NCI-H446 treated with DMSO at 0.1 percent for 48 hours (cell line): ENCODE measurements at places on chromosomes 3 and 15.

DNA sequence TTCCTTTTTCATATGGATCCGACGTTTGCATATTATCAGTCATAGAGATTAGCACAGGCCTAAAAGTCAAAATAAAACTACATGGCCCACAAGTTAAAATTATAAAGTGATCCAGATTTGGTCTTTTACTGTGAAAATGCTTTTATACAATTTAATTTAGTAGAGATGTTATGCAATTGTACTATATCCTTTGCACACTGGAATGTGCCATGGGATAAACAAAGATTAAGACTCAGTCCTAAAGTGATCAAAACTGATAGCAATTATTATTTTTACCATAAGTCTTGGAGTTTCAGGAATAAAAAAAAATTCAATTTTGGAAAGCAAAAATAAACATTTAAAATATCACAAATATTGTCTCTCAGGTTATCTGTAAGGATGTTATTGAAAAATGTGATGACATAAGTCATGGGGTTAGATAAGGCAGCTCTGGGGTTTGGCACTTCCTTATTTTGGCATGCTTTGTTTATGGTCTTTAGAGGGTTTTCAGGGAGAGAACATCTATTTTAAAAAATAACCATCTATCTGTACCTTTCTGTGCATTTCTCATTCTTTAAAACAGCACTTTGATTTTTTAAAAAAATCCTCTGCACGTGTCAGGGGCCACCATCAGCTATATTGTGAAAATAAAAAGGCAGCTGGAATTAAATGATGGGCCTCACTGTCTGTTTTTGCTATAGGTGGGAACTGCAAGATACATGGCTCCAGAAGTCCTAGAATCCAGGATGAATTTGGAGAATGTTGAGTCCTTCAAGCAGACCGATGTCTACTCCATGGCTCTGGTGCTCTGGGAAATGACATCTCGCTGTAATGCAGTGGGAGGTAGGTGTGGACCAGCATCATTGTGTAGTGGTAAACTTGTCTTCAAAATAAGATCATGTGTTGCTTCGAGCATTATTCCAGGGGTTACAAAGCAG, 67.3 kb downstream of the TGFBR2 start:
- DNase-seq: no peak

GRCh38 chr3:152943645-152944044, 108.7 kb downstream of the P2RY1 start:
- no peak for DNase-seq

GRCh38 chr15:100733101-100733842, 130.9 kb downstream of the ASB7 start:
- no peak for DNase-seq

GRCh38 chr15:68580883-68581155, 2.0 kb downstream of the CORO2B start:
- no peak for DNase-seq

DNA sequence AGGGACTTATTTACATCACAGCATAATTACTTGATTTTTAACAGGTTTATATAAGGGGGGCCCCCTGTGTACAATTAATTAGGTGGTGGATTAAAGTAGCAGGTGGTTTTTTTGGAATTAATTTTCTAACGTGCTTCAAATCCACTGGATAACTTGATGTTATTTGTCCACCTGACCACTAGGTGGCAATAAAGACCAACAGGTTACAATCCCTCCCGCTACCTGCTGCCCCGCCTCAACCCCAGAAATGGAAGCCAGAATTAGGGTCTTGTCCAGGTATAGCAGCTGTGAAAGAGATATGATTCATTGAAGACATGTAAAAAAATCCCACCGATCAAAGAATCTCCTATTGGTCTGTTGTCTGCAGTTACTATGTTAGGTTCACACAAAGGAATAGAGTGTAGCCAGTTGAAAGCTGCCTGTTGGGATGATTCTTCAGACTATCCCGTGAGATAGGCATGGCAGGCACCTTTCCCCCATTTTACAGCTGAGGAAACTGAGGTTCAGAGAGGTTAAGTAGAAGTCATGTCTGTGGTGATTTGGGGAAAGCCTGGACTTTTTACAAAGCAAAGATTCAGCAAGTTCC, 44.0 kb downstream of the MFSD1 start:
- DNase-seq: peak; percentile 4

DNA sequence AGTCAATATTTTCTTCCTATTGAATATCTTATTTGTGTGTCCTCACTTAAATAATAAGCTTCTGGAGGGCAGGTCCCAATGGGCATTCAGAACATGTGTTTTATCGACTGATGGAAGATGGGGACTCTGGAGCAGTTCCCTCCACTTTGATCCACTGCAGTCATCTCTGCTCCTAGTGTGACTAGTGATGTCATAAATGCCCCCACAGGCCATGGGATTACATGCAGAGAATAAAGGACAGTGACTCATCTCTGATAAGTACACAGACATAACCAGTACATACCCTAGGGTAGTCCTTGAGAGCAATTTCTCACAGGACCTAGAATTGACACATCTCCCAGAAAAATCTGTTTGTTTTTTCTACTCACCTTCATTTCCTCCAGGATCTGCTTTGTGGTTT, 49.4 kb upstream of the FMN1 start:
- no peak for DNase-seq

- peak; percentile 54 for DNase-seq
Observed at GRCh38 chr15:43370975-43371974, at the start of the genes TUBGCP4 and ZSCAN29. Gene TUBGCP4 (plus strand): TSS chr15:43371101. CDS start chr15:43371355, 254 bp downstream. Gene ZSCAN29 (minus strand): TSS chr15:43371043. CDS start chr15:43369913, 1,130 bp downstream.

- no peak for DNase-seq
Observed at GRCh38 chr3:117922039-117922438, 1112.6 kb downstream of the IGSF11 start.

- DNase-seq: no peak
Observed at GRCh38 chr15:27884726-27885125, 214.4 kb downstream of the OCA2 start.

DNA sequence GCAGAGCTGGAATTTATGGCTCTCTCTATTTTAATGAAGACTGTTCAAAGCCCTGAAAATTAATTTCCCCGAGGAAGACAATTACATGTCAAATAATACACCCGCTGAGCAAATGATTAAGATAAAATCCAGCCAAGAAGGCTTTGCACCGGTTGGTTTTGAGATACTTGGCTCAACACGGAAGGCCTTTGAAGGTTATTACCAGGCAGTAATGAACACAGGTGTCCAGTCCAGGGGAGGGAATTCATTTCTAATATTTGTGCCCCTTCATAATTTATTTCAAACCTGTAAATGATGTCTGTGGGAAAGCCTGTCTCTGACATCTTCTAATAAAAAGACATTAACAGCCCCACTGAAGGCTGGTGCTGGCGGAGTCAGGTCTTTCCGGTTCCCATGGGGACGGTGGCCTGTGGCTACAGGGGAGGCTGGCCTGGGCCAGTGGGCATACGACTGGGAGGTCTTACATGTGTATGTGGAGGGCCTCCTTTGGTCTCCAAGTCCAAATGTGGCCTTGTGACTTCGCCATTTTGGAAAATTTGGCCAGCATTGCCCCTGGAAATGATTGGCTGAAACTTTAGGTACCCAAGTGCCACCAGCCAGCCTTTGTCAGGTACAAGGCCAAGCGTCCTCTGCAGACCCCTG, 49.9 kb upstream of the IQSEC1 start:
- DNase-seq: no peak

DNA sequence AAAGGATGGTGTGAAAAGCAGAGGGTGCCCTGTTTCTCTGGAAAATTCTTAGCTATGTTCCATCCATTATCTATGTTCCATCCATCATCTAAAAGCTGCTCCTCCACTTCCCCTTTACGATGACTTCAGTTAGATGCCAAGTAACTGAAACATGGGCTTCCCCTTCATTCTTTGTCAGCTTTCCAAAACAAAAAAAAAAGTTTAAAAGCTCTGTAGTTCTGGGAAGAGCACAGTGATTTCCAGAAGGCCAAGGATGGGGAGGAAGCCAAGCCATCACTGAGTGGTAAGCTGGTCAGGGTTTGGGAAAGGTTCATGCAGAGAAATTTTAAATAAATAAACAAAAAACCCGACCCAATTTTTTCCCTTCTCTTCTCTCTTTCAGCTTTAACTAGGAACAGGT, 111.5 kb downstream of the CFAP44 start:
- DNase-seq: no peak
